Activated T-helper 1 cell treated with anti-CD3 and anti-CD28 coated beads, Interleukin-2, amount 50 U/mL, for 16 hours (primary cell): ENCODE measurements at places on chromosomes 16 and 17.

- DNase-seq, result no peak
Observed at GRCh38 chr17:76969598-76970172, 101.5 kb downstream of the MGAT5B start.

GRCh38 chr16:81997738-81998137 is 13.5 kb downstream of the SDR42E1 start:
- no peak for DNase-seq

- DNase-seq, result no peak
Observed at GRCh38 chr17:45129940-45130680, 2.2 kb downstream of the PLCD3 start.

DNA sequence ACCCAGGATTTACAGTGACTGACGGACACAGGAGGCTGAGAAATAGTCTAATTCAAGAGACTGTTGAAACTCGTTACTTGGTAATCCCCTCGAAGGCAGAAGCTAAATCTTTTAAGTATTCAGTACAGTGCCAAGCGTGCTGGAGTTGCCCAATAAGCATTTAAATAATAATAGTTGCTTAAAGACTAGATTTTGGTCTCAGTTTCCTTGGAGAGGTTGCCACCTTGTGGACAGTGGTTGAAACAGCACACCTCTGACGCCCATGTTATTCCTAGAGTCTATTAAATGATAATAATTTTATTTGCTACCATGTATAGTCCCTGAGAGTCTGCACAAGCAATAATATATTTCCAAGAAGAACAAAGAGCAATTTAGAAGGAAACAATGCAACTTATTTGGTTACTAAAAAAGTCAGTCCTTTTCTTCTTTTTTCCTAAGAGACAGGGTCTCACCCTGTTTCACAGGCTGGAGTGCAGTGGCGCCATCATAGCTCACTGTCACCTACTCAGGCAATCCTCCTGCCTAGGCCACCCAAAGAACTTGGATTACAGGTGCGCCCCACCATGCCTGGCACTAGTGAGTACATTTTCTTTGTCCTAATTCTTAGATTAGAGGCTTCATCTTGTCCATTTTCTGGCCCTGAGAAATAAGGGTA is 138.0 kb upstream of the NUDT7 start:
- DNase-seq, result no peak

GRCh38 chr17:10745231-10745630 is 15.4 kb upstream of the TMEM220 start:
- no peak for DNase-seq

DNA sequence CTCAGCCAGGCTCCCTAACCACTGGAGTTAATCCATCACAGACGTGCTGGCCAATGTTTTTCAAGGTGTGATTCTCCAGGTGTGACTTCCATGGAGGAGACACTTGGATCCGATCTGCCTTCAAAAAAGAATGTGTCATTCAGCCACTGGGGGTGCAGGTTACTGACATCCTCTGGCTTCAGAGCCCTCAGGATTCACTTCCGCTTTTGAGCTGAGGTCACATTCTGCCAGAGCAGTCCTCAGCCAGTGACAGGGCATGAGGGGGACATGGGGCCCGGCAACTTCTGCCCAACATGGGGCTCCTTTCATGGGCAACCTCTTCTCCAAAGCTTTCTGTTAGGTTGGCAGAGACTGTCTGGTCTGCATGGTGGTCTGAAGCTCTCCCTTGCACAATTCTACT is 81.4 kb downstream of the GRIN2A start:
- no peak for DNase-seq

- DNase-seq, result no peak
Observed at GRCh38 chr16:77919761-77920415, 102.5 kb upstream of the CLEC3A start.

DNA sequence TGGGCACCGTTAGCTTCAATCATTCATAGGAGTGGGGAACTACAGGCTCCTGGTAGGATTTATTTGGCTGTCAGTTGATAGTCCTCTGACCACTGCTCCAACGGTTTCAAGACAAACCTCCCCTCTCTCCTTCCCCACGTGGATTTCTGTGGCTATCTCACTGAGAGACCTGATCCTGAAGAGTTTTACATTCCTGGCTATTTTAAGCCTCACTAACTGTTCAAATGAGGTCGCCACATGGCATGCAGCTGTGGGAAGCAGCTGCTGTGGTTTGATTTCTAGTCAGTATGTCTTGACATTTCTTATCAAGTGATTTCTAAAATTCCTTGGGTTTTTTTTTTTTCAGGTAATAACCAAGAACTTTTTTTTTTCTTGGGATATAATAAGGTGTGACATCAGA is 38.3 kb downstream of the CDK5R1 start:
- DNase-seq, result no peak

DNA sequence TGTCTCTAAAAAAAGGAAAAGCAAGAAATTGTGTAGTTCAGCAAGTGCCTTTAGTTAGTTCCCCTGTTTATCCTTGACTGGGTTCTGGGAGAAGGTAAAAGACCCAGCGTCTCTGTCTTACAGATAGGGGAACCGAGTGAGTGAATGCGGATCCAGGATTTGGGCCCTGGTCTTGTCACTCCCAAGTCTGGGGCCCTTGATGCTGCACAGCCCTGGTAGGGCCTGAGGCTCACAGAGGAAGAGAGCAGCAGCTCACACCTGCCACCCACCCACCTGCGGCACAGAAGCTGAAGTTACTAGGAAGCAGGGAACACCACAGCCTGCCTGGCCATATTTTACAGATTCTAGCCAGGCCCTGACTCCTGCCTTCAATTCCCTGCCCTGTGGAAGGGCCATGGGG is 22.2 kb downstream of the LASP1 start:
- no peak for DNase-seq

DNA sequence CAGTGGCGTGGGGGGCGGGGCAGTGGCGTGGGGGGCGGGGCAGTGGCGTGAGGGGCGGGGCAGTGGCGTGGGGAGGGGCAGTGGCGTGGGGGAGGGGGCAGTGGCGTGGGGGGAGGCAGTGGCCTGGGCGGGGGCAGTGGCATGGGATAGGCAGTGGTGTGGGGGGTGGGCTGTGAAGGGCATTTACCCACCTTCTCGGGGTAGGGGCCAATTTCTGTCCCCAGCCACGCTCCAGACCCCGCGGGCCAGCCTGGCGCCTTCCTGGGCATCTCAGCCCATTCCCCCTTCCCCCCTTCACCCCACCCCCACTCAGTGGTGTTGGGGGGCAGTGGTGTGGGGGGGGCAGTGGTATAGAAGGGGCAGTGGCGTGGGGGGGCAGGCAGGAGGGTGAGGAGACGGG is 92.7 kb downstream of the LITAF start:
- DNase-seq, result no peak

- no peak for DNase-seq
Observed at GRCh38 chr16:12416136-12416787, 387.4 kb downstream of the CPPED1 start.

DNA sequence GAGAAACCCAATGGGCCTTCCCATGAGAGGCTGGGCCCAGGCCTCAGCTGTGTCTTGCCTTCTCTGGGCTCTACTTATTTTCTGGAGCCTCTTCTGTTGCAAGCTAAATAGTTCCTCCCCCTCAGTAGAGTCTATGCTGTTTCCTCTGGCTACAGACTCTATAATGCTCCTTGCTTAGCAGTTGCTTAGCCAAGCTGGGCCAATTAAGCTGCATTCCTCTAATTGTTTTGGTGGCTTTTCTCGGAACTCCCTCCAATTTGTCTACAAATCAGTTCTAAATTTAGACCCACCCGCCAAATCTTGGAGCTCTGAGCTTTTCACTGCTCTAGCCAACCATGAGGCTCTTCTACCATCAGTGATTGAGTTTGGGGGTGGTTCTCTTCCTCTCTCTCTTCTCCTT is 302.7 kb upstream of the ASIC2 start:
- DNase-seq, result no peak

DNA sequence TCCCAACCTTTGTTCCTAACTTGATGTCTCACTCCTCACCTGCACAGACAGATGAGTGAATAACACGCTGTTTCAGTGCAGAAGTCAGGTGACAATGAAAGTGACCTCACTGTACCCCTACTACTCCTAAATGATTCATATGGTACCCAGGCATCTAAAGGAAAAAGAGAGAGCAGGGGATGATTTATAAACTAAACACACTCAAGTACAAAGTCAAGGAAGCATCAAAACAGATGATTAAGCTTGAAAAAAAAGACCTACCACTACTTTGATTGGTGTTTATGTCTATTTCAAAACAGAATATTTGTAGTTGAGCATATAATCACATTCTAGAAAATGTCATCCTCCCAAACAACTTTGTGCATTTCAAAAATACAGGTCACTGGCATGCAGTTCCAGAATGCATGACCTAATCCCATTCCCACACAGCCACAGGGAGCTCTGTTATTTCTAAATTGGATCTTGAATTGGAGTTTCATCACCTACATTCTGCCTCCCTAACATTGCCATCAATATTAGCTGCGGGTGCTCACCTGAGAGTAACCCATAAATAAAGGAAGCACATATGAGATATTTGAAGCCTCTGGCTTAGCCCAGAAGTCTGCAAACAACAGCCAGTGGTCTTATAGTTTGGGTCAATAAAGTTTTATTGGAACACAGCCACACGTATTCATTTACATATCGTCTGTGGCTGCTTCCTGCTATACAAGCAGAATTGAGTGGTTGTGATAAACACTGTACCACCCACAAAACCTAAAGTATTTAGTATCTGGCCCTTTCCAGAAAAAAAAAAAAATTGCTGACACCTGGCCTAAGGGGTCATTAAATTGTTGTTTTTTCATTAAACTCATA is 14.0 kb downstream of the HS3ST3A1 start:
- DNase-seq, result no peak

GRCh38 chr16:59878479-59878878 is 1144.4 kb upstream of the GOT2 start:
- DNase-seq, result no peak

GRCh38 chr17:69743091-69743490 is 328.6 kb downstream of the MAP2K6 start:
- DNase-seq, result no peak

GRCh38 chr16:57539072-57539796 is 2.9 kb upstream of the CCDC102A start:
- no peak for DNase-seq

- no peak for DNase-seq
Observed at GRCh38 chr16:68377667-68378393, 67.0 kb downstream of the PRMT7 start.

DNA sequence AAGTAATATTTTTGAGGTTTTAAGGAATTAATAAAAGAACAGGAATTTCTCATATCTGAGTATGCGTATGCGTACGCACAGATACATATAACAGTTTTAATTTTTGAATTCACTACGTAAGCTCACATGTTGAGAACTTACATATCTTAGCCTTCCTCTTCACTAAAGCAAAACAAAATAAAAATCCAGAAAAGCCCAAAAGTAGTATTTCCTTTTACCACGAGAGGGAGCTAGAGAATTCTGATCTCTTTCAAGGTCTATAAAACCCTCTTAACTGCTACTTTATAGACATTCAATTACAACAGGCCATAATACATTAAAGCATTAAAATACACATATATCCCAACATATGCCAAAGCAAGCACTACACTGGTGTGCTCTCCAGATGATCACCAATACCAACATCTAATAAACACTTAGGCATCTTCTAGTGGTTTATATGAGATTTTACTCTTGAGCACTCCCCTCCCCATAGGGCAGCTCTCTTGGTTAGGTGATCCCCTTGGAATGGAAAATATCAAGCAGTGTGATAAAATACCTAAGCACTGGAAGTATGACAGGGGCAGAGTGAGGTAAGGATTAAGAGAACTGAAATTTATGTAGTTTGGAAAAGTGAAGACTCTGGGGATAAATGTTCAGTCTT is 94.0 kb downstream of the SKAP1 start:
- no peak for DNase-seq
